ENCODE measurements at places on chromosomes 2 and 18. TPM values are rescaled to one million over a fixed set of nuclear protein-coding genes. Genes with fewer than 3 reads are reported as not detected.

LRPPRC gene
- polyA plus RNA-seq: 27.2 TPM

ITGAV gene
- 10.7 TPM for polyA plus RNA-seq

ALLC gene
- not detected for polyA plus RNA-seq

CYP27A1 gene
- polyA plus RNA-seq: 56.6 TPM

TMEM247 gene
- polyA plus RNA-seq: not detected

CHRNA1 gene
- polyA plus RNA-seq: 0.44 TPM

HRH4 gene
- polyA plus RNA-seq: not detected

CCDC74B gene
- 32.4 TPM for polyA plus RNA-seq

CD8A gene
- 2.7 TPM for polyA plus RNA-seq

GRB14 gene
- 1.0 TPM for polyA plus RNA-seq

OTOF gene
- polyA plus RNA-seq: 0.17 TPM

SERPINB11 gene
- not detected for polyA plus RNA-seq

DNA sequence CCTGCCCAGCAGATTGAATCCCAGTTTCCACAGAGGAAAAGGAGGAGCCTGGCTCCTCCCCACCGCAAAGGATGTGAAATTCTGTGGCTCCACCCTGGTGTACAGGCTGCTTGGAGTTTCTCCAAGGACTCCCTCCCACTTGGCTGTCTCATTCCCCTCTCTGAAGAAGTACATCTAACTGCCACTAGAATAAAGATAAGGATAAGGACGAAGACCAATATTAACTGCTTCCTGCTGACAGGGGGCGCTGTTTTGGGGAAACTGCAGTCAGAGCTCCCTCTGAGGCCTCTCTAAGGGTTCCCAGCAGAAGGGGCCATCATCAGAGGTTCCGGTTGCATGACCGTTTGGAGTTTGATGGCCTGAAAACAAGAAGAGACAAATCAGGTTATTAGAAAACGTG is 790.9 kb downstream of the CPS1 start:
- DNase-seq: no peak

GRCh38 chr2:23513872-23514793 is 129.2 kb downstream of the KLHL29 start:
- no peak for DNase-seq

DNA sequence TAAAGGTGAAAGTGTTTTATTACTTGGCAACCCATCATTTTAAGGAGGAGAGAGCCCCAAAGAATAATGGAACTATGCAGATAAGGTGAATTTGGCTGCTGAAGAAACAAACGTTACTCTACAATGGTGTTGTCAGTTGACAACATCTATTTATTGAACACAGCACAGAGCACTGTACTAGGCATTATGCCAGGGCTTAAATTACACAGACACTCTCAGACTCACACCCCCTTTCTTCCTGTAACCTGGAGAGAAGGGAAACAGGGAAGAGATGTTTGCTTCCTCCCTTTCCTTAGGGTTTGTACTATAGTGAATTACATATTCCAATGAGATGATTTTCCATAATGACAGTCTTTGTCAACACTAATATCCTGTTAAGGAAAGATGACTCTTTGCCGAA is 94.0 kb upstream of the ATP5MC3 start:
- DNase-seq: no peak

DNA sequence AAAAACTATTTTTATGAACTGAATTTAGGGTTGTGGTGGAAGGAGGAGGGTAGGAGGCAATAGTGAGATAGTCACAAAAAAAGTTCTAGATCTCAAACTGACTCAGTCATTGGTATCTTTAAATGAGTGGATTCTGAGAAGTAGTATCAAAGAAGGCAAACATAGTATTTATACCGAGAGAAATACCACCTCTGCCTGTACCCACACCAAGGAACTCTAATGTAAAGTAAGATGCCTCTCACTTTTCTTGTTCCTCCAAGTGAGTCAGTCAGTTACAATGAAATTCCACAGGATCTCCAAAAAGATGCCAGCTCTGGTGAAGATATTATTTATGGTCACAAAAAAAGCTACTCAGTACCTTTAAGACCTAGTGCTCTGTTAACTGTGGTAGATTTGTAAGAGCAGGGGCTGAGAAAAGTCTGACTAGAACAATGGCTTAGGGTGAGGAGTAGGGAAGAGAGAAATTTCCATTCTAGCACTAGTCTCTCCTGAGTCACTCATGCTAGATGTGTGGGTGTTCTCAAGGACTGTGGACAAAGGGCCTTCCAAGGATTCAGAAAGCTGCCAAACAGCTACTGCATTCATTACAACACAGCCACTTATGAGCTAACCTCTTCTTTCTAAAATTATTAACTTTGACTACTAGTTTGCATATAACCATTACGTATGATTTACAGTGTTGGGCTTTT is 36.3 kb downstream of the YWHAQ start:
- DNase-seq: no peak

GRCh38 chr2:75609334-75609689 is 37.3 kb upstream of the MRPL19 start:
- no peak for DNase-seq

GRCh38 chr18:27582760-27583412 is 397.8 kb upstream of the CHST9 start:
- DNase-seq: no peak

- no peak for DNase-seq
Measured at GRCh38 chr2:57962861-57963260, 83.7 kb upstream of the VRK2 start.

GRCh38 chr2:97931118-97931857 is 64.5 kb downstream of the TMEM131 start:
- DNase-seq: no peak

DNA sequence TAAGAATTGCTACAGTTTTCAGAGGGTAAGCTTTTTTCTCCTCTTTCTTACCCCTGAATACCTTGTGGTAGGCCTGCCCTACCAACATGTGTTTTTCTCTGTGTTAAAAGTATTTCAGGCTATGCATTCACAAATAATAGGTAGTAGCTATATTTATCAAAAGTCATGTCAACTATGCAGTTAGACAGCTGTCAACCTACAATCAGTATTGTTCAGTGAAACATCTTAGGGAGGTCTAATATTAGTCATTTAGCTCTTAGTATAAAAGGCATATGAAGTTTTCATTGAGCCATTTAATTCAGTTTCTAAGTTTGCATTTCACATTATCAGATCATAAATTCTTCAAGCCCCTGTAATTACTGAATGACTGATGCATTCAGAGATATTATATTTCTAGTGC is 36.7 kb downstream of the XIRP2 start:
- DNase-seq: no peak

DNA sequence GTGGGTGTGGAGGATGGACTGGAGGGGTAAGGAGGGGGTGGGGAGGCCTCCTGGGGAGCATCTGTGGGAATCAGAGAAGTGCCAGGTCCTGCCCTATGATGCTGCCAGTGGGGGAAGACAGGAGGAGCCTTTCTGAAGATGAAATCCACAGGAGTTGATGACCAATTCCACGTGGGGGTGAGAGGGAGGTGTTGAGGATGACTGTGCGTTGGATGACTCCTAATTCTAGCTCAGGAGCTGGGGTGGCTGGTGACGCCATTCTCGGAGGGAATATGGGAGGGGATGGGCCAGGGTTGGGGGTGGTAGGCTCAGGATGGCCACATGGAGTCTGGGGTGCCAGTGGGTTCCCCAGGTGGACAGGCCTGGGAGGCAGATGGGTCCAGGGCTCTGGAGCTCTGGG is 32.3 kb downstream of the EMX1 start:
- no peak for DNase-seq

DNA sequence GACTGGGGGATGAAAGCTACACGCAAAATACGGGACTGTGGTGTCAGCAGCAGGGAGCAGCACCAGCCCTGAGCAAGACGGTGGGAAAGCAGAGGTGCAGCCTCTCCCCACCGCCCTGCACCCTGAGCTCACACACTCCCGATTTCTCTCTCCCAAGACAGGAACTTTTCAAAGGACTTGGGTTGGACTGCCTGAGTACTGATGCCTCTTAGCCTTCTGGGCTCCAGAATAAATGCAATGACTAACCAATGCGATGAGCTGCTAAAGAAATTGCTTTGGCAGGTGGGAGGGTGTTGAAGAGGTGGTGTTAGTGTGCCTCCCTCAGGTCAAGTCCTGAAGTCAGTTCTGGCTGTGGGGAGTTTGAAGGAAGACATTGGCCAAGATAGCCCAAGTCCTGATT is 9.6 kb downstream of the TRIM54 start:
- no peak for DNase-seq

DNA sequence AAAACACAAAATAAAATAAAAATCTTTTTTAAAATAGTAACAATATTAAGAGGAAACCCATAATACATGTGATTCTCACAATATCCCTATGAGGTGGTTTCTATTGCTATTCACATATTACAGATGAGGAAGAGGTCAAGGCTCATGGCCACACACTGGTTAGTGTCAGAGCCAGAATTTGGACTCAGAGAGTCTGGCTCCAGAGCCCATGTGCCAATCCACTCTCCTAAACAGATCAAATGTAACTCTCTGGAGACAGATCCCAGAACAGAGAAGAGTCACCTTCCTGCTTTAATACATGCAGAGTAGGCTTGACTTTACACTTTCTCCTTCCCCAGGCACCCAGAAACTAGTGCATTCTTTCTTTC is 10.1 kb upstream of the SLC11A1 start:
- no peak for DNase-seq

GRCh38 chr2:122873951-122874350 is 1118.5 kb downstream of the TSN start:
- DNase-seq: no peak

- no peak for DNase-seq
Measured at GRCh38 chr2:148455791-148456190, 188.8 kb upstream of the EPC2 start.

DNA sequence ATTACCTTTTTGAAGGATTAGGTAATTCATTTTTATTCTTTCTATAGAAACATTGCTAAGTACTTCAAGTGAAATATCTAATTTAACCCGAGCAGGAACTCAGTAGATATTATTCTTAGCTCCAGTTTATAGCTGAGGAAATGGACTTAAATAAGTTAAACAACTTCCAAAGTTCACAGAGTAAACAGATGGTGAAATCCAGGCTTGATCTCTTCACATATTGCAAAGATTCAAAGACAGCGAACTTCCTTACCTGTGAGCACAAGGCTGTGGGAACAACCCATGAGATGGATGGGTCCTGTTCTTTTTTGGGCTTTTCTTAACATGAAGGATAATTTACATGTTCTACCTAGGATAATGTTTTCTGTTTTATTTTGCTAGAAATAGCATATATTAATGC is 439.0 kb downstream of the IRS1 start:
- no peak for DNase-seq

DNA sequence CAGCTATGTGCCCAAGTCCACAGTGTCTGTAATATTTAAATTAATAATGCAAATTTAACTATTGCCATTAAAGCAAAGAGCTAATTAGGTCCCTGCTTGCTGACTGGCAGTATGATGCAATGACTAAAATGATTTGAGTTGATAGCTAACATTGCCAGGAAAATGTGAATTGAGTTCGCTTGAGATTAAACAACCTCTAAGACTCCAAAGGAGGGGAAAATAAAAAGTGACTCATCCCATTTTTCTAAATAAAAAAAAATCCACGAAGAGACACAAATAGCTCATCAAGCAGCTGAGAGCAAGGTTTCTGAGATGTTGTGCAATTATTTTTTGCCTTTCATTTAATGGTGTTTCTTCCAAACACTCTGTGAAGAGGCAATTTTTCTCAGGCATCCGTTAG is 413.0 kb downstream of the MTX2 start:
- DNase-seq: no peak

DNA sequence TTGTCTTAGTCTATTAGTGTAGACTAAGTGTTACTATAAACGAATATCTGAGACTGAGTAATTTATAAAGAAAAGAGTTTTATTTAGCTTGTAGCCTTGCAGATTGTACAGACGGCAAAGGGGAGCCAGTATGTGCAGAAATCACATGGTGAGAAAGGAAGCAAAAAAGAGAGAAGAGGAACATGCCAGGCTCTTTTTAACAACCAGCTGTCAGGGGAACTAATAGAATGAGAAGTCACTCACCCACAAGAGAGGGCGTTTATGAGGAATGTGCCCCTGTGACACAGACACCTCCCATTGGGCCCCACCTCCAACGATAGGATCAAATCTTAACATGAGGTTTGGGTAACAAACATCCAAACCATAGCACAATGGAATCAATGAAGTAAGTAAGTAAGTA is 20.6 kb upstream of the ZNF804A start:
- DNase-seq: no peak

GRCh38 chr18:7414459-7414858 is 152.7 kb upstream of the PTPRM start:
- no peak for DNase-seq

GRCh38 chr2:186484062-186484735 is 1.9 kb upstream of the ZC3H15 start:
- no peak for DNase-seq

GRCh38 chr2:105407946-105408743 is 9.3 kb upstream of the FHL2 start:
- DNase-seq: no peak

GRCh38 chr2:159922563-159922962 is 124.6 kb upstream of the CD302 start:
- DNase-seq: no peak

DNA sequence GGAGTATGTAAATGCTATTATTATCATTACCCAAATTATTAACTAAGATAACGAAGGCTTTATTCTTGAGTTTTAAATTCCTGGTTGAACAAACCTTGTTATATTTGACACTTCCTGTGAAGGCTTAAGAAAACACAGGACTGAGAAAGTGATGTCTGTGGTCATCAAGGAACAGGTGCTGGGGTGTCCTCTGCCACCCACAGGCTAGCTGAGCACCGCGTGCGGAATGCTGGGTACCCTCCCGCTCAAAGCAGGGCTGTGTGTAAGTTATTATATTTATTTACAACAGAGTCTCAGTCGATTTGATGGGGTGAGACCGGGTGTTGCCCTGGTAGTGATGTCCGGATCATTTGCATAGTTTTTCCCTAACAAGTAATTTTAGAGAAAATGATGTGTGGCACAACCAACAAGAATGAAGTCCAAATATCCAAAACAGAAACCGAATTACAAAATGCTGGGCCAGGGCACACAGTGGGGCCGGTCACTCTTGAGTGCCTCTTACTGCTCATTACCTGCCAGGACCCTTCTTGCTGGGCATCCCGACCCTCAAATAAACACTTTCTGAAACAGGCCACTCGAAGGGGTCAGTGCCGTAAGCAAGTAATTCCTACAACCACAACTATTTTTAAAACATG is 49.2 kb downstream of the TMEM18 start:
- no peak for DNase-seq

DNA sequence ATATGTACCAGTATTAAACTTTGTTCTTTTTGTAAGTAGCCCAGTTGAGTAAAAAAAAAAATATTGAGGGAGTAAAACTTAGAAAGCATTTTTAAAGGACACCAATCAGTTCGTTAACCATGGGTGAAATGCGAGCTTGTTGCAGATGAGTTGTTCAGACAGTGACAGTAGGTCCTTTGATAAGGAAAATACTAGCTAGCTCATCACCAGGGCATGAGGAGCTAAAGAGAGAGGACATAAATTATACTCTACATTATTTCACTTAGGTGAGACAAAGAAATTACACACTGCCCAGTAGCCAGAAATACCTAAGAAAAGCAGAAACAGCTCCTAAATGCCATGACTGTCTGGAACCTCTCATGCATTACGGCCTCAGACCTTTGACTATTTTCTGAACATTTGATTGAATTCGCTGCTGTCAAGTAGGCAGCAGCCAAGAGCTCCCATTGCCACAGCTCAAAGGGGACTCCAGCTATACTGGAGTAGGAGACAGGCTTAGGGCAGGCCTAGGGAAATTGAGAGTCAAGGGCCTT is 2.6 kb upstream of the HNRNPLL start:
- no peak for DNase-seq

- DNase-seq: no peak
Measured at GRCh38 chr2:5022061-5022460, 670.1 kb upstream of the SOX11 start.

Measured in brain (organoid and tissue), 16 donors.